ENCODE measurements at places on chromosomes 13 and 19.

- no peak for DNase-seq
These were observed 32.1 kb downstream of the PPP2R1A start for GRCh38 chr19:52221831-52222375.

GRCh38 chr19:5880196-5880595 is 9.9 kb upstream of the FUT5 start:
- no peak for DNase-seq

DNA sequence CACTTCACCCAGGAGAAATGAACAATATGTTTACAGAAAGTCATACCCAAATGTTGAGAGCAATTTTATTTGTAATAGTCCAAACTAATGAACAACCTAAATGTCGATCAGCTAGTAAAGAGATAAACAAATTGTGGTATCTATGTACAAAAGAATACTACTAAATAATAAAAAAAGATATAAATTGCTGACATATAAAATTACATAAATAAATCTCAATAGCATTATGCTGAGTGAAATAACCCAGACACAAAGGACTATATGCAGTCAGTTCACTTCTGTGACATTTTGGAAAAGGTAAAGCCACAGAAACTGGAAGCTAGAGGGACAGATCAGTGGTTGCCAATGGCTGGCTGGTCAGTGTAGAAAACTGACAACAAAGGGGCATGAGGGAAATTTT is 346.0 kb upstream of the PCDH20 start:
- DNase-seq, result no peak

- no peak for DNase-seq
These were observed 204.6 kb upstream of the TSHZ3 start for GRCh38 chr19:31553846-31554215.

DNA sequence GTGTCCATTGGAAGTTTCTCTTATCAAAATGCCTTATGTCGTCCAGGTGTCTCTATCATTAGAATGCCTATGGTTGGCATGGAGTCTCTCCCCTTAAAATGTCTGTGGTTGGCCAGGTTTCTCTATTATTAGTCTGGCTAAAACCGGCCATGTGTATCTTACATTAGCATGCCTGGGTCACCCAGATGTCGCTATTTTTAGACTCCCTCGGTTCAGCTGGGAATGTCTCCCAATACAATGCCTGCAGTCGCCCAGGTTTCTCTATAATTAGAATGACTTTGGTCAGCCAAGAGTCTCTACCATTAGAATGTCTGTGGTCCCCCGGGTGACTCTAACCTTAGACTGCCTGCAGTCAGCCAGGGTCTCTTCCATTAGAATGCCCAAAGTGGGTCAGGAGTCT is 1536.1 kb downstream of the UQCRFS1 start:
- DNase-seq, result no peak

DNA sequence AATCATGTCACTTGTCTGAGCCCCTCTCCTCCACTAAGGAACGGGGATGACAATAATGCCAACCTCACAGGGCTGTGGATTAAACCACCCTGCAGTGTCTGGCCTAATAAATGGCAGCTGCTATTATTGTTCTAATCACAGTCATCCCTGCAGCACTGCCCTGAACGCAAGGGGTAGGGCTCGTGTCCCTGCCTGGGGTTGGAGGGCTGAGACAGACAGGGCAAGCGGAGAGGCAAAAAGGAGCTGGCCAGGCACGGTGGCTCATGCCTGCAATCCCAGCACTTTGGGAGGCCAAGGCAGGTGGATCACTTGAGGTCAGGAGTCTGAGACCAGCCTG is 10.2 kb upstream of the KPTN start:
- no peak for DNase-seq

- DNase-seq, result no peak
These were observed 181.3 kb downstream of the PCDH9 start for GRCh38 chr13:67048821-67049150.

DNA sequence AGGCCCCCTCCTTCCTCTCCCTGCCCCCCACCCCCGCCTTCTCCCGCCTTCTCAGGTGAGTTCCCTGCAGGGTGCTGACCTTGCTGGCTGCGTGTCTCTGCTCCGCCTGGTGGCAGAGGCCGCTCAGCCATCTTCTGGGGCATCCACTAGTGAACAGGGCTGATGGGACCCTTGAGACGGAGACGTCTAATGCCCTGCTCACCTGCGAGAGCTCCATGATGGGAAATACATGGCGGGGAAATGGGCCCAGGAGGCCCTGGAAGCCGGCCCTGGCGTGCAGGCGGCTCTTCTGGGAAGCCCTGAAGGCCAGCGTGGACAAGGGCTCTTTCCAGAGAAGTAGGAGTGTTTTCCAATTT is 15.2 kb upstream of the F7 start:
- DNase-seq, result no peak

GRCh38 chr13:25616674-25617073 is 244.9 kb downstream of the ATP8A2 start:
- DNase-seq, result no peak

- no peak for DNase-seq
These were observed 8.3 kb downstream of the PGLYRP1 start for GRCh38 chr19:46014534-46014933.

GRCh38 chr13:24822640-24823039 is 58.7 kb downstream of the RNF17 start:
- no peak for DNase-seq

- no peak for DNase-seq
These were observed 89.5 kb downstream of the DGKH start for GRCh38 chr13:42137856-42138537.

GRCh38 chr13:27855381-27855780 is 63.1 kb downstream of the GSX1 start:
- DNase-seq, result no peak

DNA sequence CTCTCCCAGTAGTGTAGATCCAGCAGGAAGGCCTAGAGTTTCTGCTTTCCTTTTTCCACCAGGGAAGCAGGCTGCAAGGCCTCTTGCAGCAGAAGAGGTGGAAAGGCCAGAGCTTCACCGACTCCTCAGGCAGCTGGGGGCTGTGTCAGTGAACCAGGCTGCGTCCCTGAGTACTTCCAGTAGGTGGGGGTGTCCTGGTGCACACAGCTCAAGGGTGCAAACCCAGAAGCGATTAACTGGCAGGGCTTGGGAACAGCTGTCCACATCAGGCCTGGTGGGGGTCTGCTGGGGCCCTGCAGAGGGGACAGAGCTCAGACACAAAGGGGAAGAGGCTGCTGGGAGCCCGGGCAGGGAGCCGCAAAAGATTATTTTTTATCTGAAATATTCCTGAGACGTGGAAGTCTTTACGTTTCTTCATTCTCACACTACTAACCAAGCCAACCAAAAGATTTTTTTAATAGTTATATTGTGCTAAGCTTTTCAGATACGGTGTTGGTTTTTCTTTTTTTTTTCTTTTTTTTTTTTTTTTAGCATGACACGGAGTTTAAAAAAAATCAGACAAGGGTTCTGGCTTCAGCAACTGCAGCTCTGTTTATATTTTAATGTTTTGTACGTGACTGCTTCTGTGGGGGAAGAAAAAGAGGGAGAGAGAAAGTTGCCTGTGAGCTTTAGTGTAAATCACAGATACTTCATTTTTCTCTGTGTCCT is 11.0 kb downstream of the TSHZ3 start:
- peak; percentile 20 for DNase-seq

DNA sequence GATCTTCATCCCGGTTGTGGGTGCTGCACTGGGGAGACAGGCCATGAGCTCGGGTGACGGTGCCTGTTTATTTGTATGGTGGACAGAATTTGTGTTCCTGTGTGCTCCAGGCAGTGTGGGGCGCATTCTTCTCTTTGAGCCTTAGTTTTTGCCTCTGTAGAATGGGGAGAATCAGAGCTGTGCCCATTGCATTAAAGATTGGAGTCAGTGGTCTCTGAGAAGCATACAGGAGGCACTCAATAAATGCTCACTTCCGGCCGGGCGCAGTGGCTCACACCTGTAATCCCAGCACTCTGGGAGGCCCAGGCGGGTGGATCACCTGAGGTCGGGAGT is 23.0 kb downstream of the NFIC start:
- DNase-seq, result no peak

- DNase-seq, result no peak
These were observed 122.3 kb downstream of the ZDHHC20 start for GRCh38 chr13:21336609-21337349.

DNA sequence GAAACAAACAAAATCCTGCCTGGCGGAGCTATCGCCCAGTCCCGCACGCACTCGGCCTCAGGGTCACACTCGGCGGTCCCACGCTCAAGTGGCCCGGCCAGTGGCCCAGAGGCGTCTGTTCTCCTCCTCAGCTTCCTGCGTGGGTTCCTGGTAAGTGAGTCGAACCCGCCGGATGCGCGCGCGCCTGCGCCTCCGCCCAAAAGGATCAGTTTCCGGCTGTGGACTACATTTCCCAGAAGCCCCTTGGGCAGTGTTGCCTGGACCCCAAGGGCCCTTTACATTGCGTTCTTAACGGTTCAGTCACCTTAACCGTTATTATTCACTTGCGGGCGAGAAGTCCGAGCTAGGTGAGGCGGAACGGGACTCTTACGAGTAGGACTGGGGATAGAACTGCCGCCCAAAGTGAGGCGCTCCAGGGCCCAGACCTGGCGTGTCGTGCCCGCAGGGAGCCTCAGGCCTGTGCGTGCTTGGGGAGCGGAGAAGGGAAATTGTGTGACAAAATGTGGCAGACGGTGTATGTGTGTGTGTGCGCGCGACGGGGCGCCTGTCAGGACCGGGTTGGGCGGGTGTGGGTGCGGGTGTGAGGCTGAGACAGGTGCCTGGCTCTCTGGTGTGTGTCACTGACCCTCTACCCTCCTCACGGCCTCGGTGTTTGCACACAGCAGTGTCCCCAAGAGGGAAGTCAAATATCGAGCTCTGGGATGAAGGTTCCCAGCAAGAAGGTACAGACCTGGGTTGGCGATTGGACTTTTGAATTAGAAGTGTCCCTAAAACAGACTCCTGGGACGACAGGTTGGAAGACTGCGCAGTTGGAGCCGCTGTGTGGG is at the start of gene ZNF546:
TSS of gene ZNF546 (plus strand) at position 250 of the 827 bp plus-strand sequence. CDS start 1,267 bp downstream, outside the sequence.
- peak; percentile 86 for DNase-seq

GRCh38 chr19:46191972-46192371 is 37.6 kb upstream of the IGFL1 start:
- DNase-seq, result no peak

GRCh38 chr19:55212447-55212846 is 3.1 kb upstream of the PTPRH start:
- no peak for DNase-seq

GRCh38 chr19:8158411-8159074 is 9.2 kb upstream of the FBN3 start:
- peak; percentile 13 for DNase-seq

DNA sequence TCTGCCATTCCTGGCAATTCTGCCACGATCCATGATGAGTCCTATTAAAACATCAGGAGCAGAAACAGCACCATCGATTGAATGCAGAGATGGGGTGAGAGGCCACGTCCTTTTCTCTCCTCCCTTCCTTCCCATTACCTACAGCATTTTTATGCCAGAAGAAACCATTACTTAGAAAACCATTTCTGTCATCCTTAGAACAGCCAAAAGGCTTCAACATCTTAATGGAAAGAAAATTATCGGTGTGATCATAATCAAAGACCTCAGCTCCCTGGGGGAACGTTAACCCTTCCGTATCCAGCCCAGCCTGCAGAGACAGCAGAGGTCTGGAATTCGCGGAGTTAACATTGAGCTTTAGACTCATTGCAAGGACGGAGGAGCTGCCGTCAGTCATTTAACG is 56.0 kb upstream of the SIAH3 start:
- no peak for DNase-seq

DNA sequence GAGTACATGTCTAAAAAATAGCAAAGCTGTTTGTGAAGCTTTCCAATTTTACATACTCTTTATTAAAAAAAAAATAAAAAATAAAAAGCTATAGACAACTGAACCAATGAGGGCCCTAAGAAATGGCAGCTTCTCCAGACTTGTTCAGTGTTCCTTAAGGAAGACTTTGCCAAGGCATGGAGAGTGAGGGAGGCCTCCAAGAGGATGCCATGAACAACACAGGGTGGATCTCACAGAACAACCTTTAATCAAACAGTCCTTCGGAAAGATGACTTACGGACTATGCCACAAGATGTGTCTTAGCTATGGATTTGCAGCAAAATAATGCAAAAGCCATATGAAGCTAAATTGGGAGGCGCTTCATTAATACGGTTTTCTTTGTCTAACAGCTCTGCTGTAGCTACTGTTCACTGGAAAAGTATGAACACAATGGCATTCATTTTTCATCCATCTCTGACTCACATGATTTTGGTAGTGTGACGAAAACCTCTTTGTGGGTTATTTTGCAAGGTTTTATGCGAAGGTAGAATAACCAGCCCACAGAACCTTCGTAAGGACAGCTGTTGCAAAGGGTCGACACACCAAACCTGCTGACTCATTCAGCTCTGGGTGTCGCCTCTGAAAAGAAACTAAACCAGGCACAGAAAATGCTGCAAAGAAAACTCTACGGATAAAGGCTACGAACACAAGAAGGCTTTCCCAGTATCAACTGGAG is 27.7 kb downstream of the EFNB2 start:
- no peak for DNase-seq

GRCh38 chr19:51324167-51324481 is 12.7 kb downstream of the IGLON5 start:
- DNase-seq, result no peak

- DNase-seq, result no peak
These were observed 14.7 kb downstream of the ZNF574 start for GRCh38 chr19:42090672-42091071.

- DNase-seq, result no peak
These were observed 111.4 kb downstream of the POU4F1 start for GRCh38 chr13:78491978-78492377.

DNA sequence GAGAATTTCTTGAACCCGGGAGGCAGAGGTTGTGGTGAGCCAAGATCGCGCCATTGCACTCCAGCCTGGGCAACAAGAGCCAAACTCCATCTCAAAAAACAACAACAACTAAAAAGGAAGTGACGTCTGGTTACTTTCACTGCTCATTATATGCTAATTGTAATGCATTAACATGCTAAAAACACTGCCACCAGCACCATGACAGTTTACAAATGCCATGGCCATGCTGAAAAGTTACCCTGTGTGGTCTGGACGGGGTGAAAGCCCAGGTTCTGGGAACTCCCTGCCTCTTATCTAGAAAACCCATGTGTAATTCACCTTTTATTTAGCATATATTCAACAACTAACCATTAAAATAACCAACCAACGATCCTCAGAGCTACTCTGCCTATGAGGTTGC is 28.1 kb downstream of the CPT1C start:
- no peak for DNase-seq

DNA sequence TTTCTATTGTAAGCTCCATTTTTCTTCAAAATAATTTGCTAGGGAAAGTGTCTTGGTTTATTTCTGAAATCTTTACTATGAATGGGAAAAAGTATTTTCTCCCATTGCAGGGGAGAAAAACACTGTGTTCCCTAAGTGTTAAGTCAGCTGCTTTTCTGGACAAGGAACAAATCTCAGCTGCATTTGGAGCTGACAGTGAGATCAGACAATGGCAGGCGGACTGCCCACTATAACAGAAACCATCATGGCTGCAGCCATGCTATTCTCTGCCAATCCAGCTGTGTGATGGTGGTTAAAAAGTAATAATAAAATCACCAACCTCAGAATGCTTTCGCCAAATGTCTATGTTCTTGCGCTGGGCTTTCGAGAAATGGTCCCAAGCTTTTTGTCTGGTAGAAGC is 302.7 kb downstream of the DNAJC15 start:
- DNase-seq, result no peak
